ENCODE measurements at places on chromosomes 4 and X.

DNA sequence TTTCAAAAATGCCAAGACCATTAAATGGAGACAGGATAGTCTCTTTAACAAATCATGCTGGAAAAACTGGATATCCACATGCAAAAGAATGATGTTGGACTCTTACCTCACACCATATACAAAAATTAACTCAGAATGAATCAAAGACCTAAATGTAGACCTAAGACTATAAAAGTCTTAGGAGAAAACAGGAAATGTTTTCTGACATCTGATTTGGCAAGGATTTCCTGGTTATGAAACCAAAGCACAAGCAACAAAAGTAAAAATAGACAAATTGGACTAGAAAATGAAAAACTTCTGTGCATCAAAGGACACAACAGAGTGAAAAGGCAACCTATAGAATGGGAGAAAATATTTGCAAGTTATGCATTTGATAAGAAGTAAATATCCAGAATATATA is 37.6 kb downstream of the ARFIP1 start:
- no peak for DNase-seq

DNA sequence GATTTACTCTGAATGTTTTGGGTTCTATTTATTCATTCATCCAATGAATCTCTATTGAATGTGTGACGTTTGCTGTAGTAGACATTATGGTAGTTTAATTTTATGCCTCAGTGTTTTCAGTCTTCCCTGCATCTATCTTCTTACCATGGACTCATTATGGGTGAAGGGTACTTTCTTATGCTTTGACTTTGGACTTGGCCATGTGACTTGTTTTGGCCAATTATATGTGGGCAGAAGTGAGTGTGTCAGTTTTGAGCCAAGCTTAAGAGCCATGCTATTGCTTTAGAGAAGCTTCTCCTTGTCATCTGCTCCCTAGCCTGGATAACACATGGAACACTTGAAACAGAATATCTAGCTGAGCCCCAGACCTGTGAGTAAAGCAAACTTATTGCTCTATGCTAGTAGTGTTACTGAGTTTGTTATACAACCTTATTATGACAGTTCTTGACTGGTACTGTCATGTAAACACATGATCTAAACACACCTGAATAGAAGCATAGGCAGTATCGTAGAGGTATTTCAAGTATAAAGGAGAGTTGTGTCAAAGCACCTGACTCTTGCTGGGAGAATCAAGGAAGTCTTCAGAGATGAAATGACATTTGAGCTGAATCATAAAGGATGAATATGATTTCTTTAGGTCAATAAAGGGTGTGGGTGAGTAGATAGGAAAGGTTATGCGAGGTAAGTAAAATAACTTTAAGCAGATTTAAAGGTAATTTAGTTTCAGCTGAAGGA is 128.4 kb downstream of the NAA11 start:
- DNase-seq: no peak

GRCh38 chr4:122539861-122540465 is 80.9 kb downstream of the IL21 start:
- no peak for DNase-seq

- no peak for DNase-seq
Observed at GRCh38 chr4:123546573-123547060, 150.0 kb downstream of the SPRY1 start.

DNA sequence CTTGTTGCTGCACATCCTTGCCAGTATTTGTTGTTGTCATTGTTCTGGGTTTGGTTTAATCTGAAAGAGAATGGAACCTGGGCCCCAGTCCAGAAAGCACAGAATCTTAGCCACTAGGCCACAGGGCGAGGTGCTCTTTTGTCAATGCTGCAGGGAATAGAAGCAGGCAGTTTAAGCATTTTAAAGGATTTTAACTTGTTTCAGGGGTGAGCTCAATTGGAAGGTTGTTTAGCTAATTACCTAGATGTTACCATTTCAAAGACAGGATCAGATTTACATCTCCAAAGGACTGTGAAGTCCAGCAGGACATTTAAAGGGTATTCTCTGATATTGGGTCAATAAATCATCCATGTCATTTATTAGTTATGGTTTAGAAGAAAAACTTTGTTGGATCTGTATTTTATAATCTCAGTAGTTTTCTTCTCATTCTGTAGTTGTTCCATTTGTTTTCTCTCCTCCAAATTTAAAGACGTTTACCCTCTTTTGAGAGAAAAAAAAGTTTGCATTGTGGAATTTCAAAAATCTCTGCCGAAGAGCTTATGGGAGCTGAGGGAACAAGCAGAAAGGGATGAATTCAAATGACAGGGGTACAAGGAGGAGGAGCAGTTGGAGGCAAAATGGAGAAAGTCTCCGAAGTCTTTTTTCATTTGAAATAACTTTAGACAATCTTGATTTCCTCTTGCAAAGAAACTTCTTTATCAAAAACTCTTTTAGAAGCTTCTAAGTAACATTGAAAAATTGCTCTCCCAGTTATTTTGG is 57.5 kb upstream of the FAM47C start:
- DNase-seq: no peak

GRCh38 chrX:3526731-3527130 is 180.3 kb upstream of the MXRA5 start:
- DNase-seq: no peak

DNA sequence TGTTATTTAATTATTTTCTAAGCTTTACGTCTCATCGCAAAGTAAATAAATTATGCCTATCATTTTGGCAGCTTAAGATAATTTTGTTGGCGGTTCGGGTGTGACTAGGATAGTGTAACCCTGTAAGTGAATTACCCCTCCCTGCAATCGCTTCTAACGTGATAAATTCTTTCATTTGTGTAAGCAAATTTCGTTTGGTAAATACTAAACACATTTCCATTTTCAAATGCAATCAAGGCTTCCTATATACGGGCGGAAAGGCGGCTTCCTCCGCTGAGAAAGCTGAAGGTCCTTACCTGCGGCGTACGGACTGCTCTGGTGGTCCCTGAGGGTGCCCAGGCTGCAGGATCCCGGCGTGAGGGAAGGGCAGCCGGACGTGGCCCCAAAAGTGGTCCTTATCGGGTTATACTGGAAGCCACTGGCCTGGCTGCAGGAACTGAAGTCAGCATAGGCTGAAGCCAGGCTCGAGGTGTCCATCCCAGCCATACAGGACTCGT is 403 bp downstream of the PHOX2B start:
- DNase-seq: no peak

DNA sequence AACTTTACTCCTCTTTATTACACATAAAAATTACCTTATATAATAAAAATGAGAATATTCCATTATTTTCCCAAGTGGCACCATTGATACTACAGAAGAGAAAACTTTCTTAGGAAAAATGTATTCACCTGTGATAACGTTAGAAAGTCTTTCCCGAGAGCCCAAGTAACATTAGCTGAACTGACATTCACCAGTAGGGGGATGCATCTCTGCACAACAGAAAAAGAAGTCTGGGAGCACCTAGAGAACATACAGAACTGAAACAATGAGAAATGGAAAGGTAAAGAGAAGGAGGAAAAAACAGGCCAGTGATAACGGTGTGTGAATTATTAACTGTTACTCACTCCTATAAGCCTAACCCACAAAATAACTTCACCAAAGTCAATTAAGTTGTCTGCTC is 423.3 kb downstream of the CENPC start:
- no peak for DNase-seq

GRCh38 chr4:122658377-122658776 is 37.5 kb upstream of the IL21 start:
- DNase-seq: no peak

DNA sequence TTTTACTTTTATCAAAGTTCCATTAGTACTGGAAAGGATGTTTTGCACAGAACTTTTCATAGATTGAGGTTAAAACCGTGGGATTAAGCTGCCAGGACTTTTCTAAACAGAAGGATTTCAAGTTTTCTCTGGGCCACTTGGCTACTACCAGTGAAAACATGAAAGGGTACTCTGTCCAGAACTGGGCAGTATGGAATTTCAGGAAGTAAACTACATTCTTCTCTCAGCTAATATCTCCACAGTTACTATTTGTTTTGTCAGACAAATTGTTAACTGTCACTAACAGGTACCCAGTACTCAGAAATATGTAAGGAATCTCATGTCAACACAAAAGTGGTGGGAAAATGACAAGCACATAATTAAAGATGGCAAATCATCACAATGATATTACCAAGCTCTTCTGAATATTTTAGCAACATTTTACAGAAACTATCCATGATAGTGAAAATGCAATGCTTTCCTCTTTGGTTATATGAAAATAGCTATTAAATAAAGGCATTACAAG is 454.4 kb downstream of the C4orf33 start:
- DNase-seq: no peak

GRCh38 chr4:128468123-128468989 is 180.7 kb upstream of the PGRMC2 start:
- DNase-seq: no peak

DNA sequence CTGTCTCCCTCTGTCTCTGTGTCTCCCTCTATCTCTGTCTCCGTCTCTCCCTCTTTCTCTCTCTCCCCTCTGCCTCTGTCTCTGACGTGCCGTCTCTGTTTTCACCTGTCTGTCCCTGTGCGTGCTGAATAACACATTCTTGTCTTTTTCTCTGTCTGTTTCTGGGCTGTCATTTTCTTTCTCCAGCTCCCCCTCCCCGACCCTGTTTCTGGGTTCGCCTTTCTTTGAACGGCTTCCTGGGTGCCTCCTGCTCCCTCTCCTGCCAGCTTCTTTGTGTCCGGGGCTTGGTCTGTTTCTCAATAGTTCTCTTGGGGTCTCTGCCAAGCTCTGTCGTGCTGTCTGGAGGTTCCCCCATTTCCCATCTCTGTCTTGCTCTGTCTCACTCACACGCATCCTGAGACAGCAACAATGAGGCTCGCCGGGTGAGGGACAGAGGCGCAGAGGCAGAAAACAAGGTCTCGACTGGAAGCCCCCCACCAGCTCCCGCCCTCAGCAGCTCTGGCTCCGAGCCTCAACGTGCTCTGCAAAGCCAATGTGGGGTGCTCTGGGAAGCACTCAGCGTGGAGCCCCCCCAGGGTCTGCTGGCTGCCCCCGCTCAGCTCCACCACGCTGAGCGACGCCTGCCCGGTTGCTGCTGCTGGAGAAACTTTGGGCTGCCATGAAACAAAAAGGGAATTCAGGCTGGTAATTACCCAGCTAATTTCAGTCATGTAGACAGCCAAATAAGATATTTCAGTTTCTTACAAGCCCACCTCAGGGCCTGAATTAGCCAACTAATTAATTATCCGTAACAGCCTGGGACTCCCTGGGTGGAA is 3.4 kb downstream of the CPLX1 start:
- DNase-seq: no peak

DNA sequence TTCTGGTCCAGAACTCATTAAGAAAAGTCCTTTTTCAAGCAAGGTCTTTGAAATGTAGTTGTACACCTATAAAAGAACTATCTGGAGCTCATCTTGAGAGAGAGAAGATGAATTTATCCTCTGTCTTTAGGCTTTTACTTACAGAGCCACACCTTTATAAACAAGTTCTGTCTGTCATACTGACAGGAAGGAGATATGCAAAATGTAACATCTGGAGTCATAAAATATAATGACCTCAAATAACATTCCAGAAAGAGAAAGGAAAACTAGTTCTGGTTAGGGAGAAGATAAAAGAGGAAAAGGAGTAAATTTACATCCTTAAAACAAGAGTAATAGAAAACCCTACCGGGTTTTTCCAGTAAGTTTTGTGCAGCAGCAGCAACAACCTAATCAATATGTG is 1.3 kb downstream of the INPP4B start:
- DNase-seq: no peak

- DNase-seq: no peak
Observed at GRCh38 chr4:6939761-6940743, 30.4 kb downstream of the TBC1D14 start.

GRCh38 chrX:109936114-109936513 is 66.8 kb upstream of the TMEM164 start:
- no peak for DNase-seq

DNA sequence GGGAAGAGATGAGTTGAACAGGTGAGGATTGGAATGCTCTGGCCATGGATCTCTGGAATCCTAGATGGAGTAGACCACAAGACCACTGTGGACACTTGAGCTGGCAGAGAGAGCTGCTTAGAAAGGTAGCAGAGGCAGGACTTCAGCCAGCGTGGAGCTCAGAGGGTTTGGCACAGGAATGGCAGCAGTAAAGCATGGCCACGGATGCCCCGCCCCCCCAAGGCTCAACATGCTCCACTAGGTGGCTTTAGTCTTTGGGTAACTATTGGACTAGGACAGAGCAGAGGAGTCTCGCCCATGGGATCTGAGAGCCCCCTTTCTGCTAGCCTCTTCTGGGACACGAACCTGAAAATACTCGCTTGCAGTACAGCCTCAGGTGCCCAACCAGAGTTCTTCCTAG is 150.1 kb upstream of the NEIL3 start:
- no peak for DNase-seq

DNA sequence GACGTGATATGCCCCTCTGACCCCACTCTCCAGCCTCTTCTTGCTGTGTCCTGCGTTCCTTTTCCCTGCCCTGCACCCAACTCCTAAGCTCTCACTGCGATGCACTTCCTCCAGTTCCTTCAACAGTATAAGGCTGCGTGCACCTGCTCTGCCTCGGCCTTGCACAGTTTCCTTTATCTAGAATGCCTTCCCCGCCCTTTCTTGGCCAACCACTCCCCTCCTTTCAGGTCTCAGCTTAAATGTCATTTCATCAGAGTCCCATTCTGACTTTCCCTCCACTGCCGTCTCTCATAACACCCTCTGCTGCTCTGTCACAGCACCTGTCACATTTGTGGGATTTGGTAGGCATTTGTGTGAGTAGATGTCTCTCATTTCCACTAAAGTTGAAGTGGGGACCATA is 58.4 kb upstream of the NEIL3 start:
- no peak for DNase-seq

DNA sequence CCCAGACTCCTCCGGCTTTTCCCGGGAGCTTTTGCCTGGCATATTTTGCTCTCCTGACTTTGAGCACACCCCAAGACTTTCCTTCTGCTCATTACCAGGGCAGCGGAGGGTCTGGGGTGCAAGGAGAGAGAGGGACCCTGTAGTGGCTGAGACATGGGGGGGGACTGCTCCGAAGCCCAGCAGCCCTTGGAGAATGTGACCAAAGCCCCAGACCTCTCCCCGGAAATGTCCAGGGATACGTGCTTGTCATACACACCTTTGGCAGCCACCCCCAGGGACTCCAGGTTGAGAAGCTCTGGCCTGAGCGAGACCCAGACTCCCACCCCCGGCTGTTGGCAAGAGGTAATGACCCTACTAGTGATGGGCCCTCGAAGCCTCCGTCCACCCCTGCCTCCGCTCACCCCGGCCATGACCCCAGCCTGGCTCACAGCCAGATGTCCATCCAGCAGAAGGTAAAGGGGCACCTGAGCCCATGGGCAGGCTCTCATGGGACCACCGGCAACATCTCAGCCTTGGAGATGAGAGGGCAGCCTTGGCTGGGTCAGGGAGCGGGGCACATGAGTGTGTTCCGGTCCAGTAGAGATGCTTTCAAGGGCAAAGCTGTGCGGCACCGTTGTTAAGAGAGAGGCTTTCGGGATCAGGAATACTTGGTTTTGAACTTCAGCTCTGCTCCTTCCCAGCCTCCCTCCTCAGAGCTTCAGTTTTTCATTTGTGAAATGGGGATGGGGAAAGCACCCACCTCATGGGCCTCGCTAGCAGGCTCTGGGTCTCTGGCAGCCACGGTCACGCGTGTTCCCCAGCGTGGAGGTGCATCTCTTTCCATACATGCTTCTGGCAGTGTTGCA is 2.0 kb downstream of the PSAPL1 start:
- DNase-seq: no peak

GRCh38 chrX:137051978-137052642 is 18.3 kb upstream of the GPR101 start:
- DNase-seq: peak; percentile 84

All from activated CD4-positive, CD25-positive, alpha-beta regulatory T cell treated with anti-CD3 and anti-CD28 coated beads, Interleukin-2, amount 50 U/mL, for 72 hours (primary cell).